Activated T-helper 1 cell treated with Interleukin-2 at 50 U/mL for 16 hours (primary cell): ENCODE measurements at places on chromosomes 2 and 18.

GRCh38 chr2:86021396-86022378 is 84.0 kb downstream of the POLR1A start:
- DNase-seq, result no peak

- DNase-seq, result no peak
Measured at GRCh38 chr18:68467957-68468356, 247.0 kb downstream of the TMX3 start.

- DNase-seq, result no peak
Measured at GRCh38 chr2:179455824-179456223, 191.2 kb upstream of the SESTD1 start.

GRCh38 chr2:237818066-237818473 is 19.5 kb downstream of the RBM44 start:
- DNase-seq, result no peak

DNA sequence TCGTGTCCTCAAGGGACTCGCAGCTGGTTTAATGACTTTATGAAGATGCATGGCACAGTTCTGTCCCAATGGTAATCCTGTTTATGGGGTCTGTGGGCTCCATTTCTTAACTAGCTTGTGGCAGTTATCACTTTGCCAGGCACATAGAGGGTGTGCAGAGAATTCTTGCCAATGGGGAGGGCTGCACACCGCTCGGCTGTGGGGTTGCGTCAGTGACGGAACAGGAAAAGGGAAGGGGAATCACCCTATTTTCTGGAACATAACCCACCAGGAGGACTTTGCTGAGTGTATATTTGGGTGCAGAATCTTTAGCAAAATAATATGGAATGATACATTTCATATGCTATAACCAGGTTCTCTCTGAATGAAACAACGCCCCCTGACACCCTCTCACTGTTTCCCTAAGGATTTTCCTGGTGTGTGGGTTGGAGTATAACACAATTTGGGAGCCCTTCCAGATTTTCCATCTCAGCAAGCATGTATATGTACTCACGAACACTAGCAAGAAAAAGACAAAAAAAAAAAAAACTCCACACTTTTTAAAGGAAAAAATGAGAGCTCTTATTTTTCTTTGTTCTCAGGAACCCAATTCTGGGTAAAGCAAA is 43.9 kb upstream of the TRIB2 start:
- no peak for DNase-seq

DNA sequence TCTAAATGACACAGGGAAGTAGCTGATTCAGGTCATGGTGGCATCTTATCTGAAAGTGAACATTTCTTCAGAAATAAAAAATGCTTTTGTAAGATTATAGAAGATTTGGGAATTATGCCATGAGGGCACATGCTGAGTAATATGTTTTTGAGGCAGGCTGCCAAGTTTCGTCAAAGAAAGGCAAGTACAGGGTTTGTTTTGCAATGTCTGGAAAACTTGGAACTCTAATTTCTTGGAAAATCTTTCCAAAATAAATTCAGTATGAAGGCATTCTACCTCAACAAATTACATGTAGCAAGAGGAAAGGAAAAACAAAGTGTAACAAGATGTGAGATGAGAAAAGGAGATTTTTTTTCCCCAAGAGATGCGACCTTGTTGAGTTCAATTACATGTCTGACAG is 167.7 kb downstream of the PLCL1 start:
- no peak for DNase-seq

DNA sequence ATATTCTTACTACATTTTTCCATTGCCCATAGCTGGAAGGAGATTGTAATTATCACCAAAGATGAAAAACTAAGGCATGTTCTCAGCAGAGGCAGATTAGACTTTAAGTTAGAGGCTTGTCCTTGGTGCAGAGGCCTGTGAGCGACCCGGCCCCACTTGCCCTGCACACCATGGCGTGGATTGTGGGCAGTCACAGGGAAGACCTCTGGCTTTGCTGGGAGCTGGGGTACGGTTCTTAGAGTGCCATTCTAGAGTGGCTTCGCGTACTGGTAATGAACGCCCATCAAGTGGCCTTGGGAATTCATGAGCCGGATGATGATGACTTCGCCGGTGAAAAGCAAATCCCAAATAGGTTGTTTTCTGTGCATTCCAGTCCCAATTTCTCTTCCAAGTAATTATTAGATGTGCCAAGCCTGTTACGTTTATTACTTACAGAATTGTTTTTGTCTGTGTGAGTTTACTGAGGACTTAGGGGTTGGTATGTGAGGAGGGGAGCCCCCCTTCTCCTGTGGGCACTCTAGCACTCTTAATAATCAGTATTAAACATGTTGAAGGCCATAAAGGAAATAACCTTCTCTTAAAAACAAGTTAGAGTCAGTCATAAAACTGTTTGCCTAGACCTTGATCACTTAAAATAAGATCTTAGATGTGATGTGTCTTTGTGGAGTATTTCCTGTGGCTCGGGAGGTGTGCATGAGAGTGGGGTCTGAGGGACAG is 90.6 kb downstream of the LDLRAD4 start:
- no peak for DNase-seq

DNA sequence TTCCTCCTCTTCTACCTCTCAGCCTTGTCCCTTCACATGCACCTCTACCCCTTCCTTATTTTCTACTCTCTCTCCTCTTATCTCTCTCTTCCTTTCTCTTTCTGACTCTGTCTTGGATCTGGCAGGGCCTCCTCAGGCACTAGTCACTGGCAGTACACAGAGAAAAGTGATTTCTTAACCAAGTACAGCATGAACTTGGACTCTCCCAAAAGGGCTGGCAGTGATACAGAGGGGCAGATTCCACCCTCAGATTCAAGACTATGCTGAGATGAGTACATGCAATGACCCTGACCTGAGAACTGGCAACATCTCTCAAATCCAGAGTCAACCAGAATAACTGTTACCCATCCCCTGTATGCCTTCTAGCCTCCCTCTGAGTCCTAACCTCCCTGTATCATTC is 4.3 kb downstream of the AOX1 start:
- no peak for DNase-seq

GRCh38 chr18:49628881-49629795 is 67.3 kb downstream of the LIPG start:
- no peak for DNase-seq

DNA sequence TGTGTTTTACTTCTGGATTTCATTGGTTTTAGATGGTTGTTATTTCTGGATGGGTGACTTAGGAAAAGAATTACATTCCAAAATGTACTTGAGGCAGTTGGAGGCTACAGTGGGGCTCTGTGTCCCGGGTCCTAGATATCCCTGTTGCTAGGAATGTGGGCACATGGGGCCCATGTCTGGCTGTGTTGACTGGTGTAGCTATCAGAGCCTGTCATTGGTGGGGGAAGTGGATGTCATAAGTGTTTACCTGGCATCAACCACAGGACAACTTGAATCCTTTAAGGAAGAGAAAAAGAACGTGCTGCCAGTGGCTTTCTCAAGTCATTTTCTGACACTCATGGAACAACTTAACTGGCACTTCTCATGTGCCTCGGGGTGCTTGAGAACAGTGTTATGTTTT is 30.4 kb downstream of the IL18R1 start:
- no peak for DNase-seq

GRCh38 chr2:189465478-189465877 is 24.2 kb downstream of the WDR75 start:
- no peak for DNase-seq

GRCh38 chr2:75211266-75211770 is 12.0 kb upstream of the TACR1 start:
- no peak for DNase-seq

DNA sequence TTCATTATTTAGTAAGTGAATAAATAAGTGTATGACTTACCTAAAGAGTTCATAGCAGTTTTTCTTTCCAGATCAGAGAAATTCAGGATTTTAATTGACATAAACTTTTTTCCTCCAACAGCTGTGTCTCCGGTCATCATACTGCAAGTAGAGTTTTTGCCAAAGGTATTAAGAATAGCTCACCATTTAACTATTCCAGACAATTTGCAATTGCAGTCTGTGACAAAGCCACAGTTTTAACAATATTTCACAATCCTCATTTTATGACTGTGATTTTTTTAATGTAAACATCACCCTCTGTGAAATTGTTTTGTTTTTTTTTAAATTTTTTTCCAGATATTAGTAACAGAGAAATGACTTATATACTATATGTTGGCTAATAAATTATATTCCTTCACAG is 199.1 kb downstream of the TRIB2 start:
- no peak for DNase-seq

- no peak for DNase-seq
Measured at GRCh38 chr2:225920621-225921220, 521.2 kb downstream of the NYAP2 start.

DNA sequence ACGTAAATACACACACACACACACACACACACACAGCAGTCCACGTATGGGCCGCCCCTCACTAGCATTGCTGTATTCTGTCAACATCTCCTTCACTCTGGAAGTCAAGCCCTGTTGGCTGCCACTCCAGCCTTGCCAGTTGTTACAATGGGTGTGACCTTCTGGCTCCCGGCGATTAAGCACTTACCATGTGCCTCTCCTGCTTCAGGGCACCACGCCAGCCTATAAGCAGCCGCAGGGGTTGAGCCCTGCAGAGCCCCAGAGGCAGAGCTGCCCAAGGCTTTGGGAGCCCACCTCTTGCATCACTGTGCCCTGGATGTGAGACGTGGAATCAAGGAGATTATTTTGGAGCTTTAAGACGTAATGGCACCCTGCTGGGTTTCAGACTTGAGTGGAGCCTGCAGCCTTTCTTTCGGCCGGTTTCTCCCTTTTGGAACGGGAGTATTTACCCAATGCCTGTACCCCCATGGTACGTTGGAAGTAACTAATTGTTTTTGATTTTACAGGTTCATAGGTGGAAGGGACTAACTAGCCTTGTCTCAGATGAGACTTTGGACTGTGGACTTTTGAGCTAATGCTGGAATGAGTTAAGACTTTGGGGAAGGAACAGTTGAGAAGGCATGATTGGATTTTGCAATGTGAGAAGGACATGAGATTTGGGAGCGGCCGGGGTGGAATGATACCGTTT is 54.5 kb upstream of the ROCK2 start:
- DNase-seq, result no peak

DNA sequence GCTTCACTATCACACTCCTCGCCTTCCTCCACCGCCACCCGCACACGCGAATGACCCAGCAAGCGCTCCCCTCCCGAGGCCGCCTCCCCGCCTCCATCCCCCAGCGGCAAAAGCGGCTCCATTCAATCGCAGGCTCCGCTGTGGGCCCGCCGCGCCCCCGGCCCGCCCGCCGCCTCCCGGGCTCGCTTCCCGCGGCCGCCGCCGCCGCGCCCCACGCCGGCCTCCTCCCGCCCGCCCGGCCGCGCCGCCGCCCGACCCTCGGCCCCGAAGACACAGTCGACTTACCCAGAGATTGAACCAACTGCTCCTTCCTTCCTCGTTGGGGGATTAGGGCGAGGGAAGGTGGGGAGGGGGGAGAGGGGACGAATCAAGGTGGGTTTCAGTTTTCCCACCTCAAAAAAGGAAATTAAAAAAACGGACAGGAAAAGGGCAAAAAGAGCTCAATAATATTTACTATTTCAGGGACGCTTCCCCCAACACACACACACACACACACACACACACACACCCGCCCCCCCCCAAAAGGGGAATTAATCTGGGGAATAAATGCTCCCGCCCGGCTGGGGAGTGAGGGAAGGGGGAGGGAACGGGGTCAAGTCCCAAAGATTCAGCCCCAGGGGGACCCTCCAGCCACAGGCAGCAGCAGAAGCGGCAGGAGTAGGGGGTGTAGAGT is 743 bp downstream of the XPO1 start:
- DNase-seq, result peak; percentile 32

DNA sequence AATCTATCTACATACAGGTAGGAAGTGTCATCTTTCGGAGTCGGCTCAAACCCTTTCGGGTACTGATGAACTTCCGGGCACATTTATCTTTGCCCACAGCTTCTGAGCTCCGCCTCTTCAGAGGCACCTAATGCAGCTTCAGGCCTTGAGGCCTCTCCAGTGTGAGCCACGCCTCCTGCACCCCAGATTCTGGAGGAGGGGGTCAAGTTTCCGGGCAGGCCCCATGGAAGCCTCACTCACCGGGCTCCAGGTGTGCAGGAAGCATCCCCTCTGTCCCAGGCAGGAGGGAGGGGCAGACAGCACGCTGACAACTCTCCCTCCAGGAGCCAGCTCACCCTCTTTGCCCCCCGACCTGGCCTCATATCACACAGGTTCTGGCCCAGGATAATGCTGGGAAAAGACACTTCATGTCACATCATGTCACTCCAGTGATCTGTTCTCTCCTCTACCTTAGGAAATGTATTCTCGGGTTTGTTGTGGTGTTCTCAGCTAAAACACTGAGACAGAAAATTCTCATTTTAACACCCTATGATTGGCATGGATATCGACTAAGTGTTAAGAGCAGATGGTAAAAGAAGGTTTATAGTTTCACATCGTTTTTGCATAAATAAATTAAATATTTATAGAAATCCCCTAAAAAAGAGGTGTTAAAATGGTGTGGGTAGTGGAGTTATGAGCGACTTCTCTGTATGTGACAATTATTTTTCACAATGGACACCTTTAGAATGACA is 46.2 kb upstream of the COPS8 start:
- no peak for DNase-seq

- DNase-seq, result no peak
Measured at GRCh38 chr2:188678882-188679281, 295.3 kb upstream of the COL3A1 start.

DNA sequence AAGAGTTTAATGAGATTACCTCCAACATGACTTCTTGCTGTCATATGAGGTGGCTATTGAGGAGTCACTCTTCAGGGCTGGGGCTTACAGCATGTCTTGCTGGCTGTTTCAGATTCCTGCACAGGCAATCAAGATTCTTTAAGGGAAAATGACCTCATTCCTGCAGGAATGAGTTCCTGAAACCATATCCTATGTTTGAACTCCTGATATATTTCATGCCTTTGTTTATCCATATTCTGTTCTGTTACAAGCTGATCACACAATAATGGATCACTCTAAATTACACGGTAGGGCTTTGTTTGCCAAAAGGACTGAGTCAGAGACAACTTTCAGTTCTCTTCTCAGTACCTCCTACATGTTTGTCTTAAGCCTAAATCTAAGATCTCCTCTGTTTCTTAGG is 879.8 kb upstream of the PIK3C3 start:
- DNase-seq, result no peak

DNA sequence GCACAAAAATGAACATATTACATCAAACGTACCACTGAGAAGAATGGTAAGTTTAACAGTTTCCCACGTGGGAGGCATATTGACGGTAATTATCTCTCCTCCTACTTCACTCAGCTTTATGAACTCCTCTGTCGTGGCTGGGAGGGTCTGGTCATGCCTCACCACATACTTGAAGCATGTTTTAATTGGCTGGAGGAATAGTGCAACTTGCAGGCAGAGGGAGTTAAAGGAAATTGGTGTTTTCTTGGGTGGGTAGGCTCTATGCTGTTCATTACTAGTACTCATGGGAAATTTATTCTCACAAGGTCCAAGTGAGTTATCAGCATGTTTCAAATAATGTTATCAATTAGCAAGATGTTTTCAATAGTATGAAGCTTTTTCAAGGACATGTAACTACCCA is 767.0 kb downstream of the PLCL1 start:
- DNase-seq, result no peak

DNA sequence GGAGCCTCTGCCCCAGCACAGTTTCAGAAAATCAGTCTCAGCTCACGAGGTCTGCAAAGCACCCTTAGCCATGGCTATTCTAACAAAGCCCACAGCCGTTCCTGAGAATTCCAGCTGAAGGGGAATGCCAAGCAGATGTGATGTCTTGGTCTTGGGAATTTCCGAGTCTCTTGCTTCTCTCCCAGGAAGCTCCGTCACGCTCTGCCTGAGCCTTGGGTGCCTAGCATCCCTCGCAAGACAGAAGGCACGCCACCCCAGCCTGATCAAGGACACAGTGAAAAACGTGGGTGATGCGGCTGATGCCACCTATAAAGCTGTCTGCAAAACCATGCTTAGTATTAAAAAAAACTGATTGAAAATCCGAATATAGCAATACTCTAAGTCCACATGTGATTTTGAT is 254.6 kb downstream of the SH3BP4 start:
- DNase-seq, result no peak

- DNase-seq, result no peak
Measured at GRCh38 chr18:27120246-27120645, 64.9 kb downstream of the CHST9 start.
